Aorta (tissue), 5 donors: ENCODE measurements at places on chromosomes 1 and 21. TPM values are rescaled to one million over a fixed set of nuclear protein-coding genes. Genes with fewer than 3 reads are reported as not detected.

DNA sequence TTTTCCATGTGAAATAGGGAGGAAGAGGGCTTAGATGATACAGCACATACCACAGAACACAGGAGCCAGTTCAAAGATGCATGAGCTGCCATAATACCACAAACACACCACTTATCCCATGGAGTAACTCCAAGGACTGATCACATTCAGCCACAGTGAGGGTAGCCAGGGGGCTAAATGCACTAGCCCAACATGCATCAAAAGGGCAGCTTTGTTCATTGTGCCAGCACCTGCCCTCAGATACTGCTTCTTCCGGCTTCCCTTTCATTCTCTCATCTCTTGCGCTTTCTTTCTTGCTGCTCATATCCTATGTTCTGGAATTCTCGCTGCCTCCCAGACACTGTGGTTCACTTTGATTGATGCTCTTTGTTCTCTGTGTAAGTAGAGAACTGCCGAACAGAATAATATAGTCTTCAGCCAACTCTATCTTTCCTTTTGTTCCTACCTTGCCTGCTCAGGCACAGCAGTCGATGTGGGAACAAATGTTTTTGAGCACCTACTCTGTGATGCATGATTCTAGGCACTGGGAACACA is 50.0 kb upstream of the SYT6 start:
- H3K4me1 ChIP-seq, result no peaks in the 10 kb centered on the region
- H3K36me3 ChIP-seq, result no peaks in the 10 kb centered on the region
- no peak overlapping the region for H3K27ac ChIP-seq
- DNase-seq, result no peak

DNA sequence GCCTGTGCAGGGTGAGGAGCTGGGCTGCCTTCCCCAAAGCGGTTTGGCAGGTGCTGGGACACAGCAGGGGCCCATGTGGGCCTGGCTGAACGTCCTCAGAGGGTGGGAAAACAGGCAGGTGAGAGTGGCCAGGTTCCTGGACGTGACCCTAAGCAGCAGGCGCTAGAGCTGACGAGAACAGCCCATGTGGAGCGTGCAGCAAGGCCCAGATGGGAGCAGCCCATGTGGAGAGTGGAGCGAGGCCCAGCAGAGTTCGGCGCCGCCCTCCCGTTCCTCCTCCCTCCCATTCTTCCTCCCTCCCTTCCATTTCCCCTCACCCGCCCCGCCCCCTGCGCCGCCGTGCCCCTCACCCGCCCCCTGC is 314.4 kb upstream of the VAMP3 start:
- no peaks in the 10 kb centered on the region for H3K27me3 ChIP-seq
- H3K27ac ChIP-seq, result no peak overlapping the region
- no peak for DNase-seq
- no peaks in the 10 kb centered on the region for H3K36me3 ChIP-seq

- no peaks in the 10 kb centered on the region for H3K4me1 ChIP-seq
- no peak overlapping the region for H3K27ac ChIP-seq
- no peak for DNase-seq
- no peaks in the 10 kb centered on the region for H3K36me3 ChIP-seq
- H3K27me3 ChIP-seq, result no peaks in the 10 kb centered on the region
- H3K4me3 ChIP-seq, result no peak overlapping the region
Measured at GRCh38 chr1:26544126-26544525, 14.6 kb downstream of the RPS6KA1 start.

DNA sequence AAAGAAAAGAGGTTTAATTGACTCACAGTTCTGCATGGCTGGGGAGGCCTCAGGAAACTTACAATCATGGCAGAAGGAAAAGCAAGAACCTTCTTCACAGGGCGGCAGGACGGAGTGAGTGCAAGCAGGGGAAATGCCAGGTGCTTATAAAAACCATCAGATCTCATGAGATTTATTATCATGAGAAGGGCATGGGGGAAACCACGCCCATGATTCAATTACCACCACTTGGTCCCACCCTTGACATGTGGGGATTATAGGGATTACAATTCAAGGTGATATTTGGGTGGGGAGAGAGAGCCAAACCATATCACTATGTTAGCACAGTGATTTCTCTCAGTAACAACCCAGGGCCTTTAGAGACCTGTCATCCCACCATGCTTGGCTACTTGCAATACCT is 39.9 kb downstream of the LRRN2 start:
- no peaks in the 10 kb centered on the region for H3K4me1 ChIP-seq
- no peak overlapping the region for H3K27ac ChIP-seq
- no peak overlapping the region for H3K4me3 ChIP-seq
- no peaks in the 10 kb centered on the region for H3K36me3 ChIP-seq
- no peaks in the 10 kb centered on the region for H3K27me3 ChIP-seq
- DNase-seq, result no peak

Gene DIO1
- polyA plus RNA-seq, result not detected

- no peak overlapping the region for H3K4me3 ChIP-seq
- no peaks in the 10 kb centered on the region for H3K36me3 ChIP-seq
- no peak overlapping the region for H3K27ac ChIP-seq
- no peaks in the 10 kb centered on the region for H3K4me1 ChIP-seq
- DNase-seq, result no peak
- no peaks in the 10 kb centered on the region for H3K27me3 ChIP-seq
Measured at GRCh38 chr1:14748977-14749376, 150.5 kb downstream of the KAZN start.

Gene CASQ1
- polyA plus RNA-seq, result 15.2 TPM
